ENCODE measurements at places on chromosomes 2 and 18.
A peak's percentile ranks its signal among the peaks of the same experiment; 100 is the strongest.

- no peak for DNase-seq
Measured at GRCh38 chr2:134792186-134792585, 46.2 kb upstream of the ACMSD start.

DNA sequence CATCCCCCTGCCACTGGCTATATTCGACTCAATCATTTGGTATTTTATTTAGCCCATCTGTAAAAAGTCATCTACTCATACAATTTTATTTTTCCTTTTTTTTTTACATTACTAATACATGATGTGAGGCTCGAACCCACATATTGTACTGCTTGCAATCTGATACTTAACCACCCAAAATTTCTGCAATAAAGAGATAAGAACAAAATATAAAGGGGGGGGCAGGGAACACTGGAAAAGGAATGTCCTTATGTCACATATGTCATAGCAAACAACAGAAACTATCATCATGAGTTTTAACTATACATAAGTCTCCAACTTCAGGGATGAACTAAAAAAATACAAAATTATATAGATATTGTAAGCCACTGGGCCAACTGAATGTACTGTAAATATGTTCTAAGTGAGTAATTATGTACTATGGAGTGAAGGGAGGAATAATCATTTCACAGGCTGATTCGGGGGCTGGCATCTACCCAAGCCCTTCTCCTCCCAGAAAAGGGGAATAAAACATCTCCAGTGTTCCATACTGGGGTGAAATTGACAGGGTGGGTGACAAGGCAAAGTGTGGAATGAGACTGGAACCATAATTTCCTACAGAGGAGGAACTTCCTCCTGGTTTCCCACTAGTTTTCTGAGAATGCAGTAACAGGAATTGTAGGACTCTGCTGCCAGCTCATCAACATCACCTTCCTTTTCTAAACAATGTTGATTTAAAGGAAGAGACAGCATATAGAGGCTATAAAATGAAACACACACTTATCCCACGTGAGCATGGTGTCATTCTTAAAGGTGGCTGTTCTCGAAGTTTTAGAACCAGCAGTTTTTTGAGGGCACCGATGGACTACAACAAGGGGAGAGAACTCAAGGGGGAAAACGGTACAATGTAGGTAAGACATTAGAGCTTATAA, 79.5 kb downstream of the FARSB start:
- DNase-seq, result no peak

DNA sequence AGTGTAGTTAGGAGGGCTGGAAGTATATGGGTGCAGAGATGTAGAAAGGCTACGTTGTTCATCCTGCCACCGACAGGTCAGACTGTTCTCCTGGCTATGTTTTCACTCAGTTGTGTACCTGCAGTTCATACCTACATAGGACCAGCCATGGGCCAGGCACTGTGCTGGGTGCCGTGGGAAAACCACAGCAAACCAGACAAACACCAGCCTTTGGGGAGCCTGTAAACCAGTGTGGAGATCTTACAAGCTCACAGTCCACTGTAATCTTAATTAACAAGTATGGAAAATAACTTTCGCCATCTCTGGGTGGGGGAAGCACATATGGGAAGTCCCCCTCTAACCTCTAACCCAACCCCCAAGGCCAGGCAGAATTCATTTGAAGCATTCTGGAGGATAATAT, 12.7 kb downstream of the NCK2 start:
- peak; percentile 17 for DNase-seq

DNA sequence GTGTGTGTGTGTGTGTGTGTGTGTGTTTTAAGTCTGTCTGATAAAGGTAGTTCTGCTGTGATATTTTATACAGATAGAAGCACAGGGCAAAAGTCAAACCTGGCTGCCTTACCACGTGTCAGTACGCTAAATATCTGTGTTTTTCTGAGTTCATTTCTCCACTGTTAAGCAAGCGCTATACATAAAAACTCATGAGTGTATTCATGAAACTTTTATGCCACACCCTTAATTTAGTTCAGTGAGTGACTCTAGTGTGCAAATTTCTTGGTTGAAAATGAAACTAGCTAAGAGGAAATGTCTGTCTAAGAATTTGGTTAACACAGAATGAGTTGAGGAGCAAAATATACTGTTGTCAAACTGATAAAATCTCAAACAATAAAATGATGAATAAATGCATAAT, 11.2 kb downstream of the CASP10 start:
- no peak for DNase-seq

GRCh38 chr2:181992776-181993175, 7.1 kb downstream of the PPP1R1C start:
- DNase-seq, result no peak

- no peak for DNase-seq
Measured at GRCh38 chr18:27711382-27711781, 465.5 kb downstream of the CDH2 start.

- no peak for DNase-seq
Measured at GRCh38 chr18:58779529-58779928, 85.1 kb upstream of the ZNF532 start.

GRCh38 chr2:8563814-8564474, 117.9 kb upstream of the ID2 start:
- DNase-seq, result no peak

- no peak for DNase-seq
Measured at GRCh38 chr2:122193622-122194021, 438.2 kb downstream of the TSN start.

GRCh38 chr2:30226144-30227032, 4.9 kb upstream of the LBH start:
- DNase-seq, result no peak

DNA sequence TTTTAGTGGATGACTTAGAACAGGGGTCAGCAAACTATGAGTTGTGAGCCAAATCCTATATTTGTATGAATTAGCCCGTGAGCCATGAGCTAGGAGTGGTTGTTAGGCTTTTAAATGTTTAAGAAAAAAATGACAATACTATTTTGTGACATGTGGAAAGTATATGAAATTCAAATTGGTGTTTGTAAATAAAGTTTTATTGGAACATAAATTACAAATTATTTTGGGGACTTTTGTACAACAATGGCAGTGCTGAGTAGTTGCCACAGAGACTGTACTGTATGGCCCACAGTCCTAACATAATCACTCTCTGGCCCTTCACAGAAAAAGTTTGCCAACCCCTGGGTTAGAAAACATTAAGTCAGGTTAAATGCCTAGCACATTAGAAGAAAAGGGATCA, 26.1 kb downstream of the ADNP2 start:
- no peak for DNase-seq

GRCh38 chr2:224263571-224264043, 138.3 kb downstream of the FAM124B start:
- DNase-seq, result no peak

DNA sequence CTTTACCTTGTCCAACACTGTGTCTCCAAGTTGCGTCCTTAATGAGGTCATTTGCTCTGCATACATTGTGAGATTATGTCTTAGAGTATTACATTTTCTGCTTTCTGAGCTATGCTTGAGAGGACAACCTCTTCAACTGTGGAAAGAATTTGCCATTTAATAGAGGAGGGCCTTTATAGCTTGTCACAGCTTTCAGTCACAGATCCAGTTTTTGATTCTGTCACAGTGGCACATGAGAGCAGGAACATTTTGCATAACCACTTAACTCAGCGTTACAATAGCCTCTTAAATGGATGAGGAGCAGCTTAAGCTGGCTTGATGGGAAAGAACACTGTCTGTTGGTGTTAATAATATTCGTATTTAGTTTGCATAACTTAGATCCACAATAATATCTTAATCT, 63.0 kb downstream of the RHBDD1 start:
- no peak for DNase-seq

GRCh38 chr2:171723716-171724683, 36.7 kb downstream of the DYNC1I2 start:
- DNase-seq, result no peak

DNA sequence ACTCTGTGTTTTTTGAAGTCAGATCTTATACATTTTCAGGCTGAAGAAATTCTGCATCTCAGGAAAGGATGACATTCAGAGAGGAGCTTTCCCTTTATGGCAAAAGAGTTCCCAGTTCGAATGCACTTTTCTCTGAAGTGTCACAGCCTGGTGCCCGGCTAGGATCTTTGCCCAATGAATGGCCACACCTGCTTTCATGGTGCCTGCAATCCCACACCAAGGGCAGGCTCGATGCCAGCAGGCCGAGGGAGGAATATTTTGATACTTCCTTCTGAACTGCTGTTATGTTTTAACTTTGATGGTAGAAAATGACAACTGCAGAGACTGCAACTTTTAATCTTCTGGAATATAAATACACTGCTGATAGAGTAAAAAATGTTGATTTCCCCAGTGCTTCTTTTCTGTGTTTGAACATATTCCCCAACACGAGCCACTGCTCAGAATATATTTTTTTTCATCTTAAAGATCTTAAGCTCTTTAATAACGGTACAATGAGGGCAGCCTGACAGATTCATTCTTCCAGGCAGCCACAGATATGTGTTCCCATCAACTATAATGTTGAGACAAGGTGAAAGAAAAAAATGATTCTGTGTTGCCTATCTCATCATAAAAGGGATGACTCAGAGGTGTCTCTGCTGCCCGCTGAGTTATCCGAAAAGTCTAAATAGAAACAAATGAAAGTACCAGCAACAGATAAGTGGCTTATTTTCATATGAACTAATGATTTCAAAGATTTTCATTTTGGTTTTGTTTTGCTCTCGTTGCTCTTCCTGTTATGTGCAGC, 848.5 kb downstream of the DCDC2C start:
- no peak for DNase-seq

DNA sequence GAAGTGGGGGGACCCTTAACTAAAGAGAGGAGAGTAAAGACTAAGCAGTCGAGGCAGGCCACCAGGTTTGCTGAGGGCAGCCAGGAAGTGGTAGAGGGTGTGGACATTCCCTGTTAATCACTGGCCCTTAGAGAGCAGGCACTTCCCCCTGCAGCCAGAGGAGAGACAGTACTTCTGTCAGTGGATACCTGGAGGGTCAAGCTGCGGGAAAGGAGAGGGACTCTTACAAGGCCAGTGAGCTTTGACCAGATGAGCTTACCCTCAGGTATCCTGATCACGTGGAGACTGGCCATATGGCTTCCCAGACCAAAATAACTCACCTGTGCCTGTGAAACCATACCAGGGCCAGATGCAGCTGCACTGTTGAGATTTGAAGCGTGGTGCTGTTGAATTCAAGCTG, 28.6 kb downstream of the ITGA6 start:
- no peak for DNase-seq

- DNase-seq, result peak; percentile 46
Measured at GRCh38 chr2:219851801-219852481, 224.5 kb downstream of the SLC4A3 start.

DNA sequence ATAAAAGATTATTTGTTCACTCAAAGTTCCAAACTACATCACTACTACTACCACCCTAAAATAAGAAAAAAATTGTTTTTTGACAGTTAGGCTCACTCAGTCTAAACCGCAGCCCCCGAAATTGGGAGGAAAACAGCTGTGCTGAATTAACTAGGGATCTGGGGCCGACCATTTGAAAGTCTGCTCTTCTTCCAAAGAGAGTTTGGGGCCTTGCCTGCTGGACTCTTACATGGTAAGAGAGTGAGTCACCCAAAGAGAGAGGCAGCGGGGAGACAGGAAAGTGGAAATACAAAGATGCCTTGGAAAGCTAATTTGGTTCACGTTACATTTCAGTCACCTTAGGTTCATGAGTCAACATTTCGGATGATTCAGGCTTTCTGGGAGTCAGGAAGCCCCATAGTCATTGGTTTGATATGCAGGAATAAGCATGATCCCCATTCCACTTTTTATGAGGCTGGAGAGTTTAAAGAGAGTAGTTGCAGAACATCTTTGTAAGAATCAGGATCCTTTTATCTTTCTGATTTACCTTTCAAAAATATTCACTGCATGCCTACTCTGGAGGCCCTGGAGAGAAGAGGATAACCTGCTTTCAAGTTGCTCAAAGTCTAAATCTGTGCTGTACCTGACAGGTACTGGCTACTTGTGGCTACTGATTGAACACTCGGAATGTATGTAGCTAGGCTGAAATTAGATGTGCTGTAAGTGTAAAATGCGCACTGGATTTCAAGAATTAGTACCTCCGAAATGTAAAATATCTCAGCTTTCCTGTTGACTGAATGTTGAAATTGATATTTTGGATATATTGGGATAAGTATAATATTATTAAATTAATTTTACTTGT, 995 bp upstream of the RTN4 start:
- peak; percentile 81 for DNase-seq

DNA sequence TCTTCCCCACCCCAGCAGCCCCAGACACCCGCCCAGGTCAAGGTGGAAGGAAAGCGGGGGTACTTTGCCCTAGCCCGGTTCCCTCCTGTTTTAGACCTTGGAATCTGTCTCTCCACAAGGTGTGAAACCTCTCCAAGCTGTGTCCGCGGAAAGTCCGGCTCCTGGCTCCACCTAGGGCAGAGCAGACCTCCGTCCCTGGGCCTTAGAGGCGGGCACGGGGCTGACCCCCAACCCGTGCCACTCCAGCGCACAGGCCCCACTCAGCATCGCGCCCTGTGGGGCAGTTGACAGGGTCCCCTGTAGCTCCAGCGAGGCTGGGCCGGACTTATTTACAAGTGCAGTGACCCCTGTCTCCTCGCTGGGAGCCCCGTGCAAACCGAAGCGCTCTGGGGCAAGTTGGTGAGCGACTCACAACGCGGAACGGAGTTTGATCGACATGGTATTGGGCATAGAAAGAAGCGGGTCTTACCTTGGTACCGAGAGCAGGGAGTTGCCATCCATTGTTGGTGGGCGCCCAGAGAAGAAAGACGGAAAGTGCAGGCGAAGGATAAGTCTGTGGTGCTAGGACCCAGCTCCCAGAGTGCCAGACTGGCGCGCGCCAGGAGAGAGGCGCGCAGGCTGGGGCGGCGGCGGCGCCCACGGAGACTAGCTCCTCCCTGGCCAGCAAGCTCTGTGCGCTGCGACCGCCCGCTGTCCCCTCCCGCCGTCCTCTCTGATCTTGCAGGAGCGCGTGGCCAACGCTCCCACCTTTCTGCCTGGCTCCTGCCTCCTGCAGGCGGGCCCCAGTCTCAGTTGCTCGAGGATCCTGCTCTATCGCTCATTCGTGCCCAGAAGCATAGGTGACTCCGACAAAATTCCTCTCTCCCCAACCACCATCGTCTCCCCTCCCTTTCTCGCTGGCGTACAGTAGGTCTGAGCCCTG, at the start of gene SPHKAP:
TSS of gene SPHKAP (minus strand) at position 590 of the 922 bp plus-strand sequence. CDS start at position 501, 89 bp downstream.
- no peak for DNase-seq

DNA sequence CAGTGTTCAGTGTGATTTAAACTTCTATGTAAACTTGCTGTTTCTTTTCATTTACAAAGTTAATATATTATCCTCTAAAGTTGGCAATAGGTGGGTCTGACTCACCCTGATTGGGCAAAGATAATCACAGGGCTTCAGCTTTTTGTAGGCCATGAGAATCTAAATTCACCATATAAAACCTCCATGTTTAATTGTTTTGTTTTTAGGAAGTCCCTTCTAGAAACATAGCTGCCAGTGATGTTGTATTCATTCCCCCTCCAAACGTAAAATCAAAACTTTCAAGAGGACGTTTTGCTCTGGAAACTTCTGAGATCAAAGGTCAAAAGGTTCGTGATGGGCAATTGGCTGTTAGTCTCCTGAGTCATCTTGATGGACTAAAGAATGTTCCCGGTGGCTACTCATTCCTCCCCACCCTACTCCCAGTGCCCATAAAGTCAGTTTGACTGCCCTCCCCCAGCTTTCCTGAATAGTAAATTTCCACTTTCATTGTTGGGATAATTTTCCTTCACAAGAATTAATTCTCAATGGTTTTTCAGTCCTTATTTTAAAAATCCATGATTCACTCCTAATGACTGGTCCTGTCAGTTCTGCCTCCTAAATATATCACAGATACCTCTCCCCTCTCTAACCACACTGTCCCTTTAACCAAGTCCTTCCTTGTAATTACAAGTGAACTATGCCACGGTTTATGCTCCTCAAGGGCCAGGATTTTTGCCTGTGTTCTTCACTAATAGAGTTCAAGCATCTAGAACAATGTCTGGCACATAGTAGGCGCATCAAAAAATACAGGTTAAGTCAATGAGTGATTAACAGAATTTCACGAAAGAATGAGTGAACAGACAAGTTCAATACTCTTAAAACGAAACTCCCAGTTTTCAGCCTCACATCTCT, 164.4 kb upstream of the VRK2 start:
- DNase-seq, result no peak

All from right forelimb (tissue), 1 donor.